ENCODE measurements at places on chromosomes 5 and 9. TPM values are rescaled to one million over a fixed set of nuclear protein-coding genes. Genes with fewer than 3 reads are reported as not detected.

NRG2 gene
- 3.5 TPM for total RNA-seq

PCDH12 gene
- 1.2 TPM for total RNA-seq

SLC6A3 gene
- 0.90 TPM for total RNA-seq

GPRIN1 gene
- not detected for total RNA-seq

SLC6A18 gene
- total RNA-seq: not detected

ARID3C gene
- total RNA-seq: 2.0 TPM

SPRY4 gene
- 17.5 TPM for total RNA-seq

PANK3 gene
- 46.3 TPM for total RNA-seq

UGT3A1 gene
- total RNA-seq: not detected

DNA sequence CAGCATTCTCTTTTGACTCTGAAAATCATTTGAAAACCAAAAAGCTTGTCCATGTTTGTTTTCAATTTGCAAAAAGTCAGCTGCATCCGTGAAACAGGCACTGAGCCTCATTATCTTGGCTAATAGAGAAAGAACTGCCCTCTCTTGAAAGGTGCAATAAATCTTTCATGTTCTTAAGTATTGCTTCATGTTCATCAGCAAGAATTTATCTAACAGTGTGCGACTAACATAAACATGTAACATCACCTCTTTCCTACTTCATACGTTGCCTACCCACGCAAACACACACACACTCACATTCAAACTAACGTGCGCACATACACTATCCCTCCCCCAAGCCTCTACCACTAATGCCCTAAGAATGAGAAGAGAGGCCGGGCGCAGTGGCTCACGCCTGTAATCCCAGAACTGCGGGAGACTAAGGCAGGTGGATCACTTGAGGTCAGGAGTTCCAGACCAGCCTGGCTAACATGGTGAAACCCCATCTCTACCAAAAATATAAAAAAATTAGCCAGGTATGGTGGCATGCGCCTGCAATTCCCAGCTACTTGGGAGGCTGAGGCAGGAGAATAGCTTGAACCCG is 629.7 kb upstream of the ZNF608 start:
- H3K27ac ChIP-seq: no peak overlapping the region
- no peaks in the 10 kb centered on the region for H3K36me3 ChIP-seq
- H3K4me1 ChIP-seq: no peaks in the 10 kb centered on the region
- DNase-seq: no peak
- no peak overlapping the region for H3K4me3 ChIP-seq

- no peak overlapping the region for H3K27ac ChIP-seq
- H3K4me3 ChIP-seq: no peak overlapping the region
- no peaks in the 10 kb centered on the region for H3K4me1 ChIP-seq
- H3K27me3 ChIP-seq: no peaks in the 10 kb centered on the region
- no peaks in the 10 kb centered on the region for H3K36me3 ChIP-seq
These were observed 164.0 kb downstream of the TTC39B start for GRCh38 chr9:15142878-15143534.

DNA sequence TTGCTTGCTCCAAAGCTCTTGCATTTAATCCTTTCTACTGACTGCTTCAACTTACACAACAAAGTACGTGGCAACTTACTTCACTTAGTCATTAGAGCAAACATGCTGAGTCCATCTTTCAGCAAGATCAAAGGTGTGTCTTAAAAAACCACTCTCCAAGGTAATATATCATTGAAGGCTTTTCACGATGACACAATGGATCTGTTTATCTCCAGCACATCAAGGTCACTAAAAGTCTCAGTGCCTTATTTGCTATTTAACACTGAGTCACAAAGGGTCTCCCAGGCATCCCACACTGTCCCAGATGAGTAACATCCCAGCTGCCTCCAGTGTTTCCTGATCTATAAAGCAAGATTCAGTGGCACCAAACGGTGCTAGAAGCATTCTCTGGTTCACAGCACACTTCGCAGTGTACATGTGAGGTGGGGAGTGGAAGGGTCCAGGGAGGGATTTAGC is 3.7 kb upstream of the CLK4 start:
- H3K36me3 ChIP-seq: no peaks in the 10 kb centered on the region
- H3K4me3 ChIP-seq: no peak overlapping the region
- H3K27me3 ChIP-seq: no peaks in the 10 kb centered on the region

GRCh38 chr5:178327931-178328711 is 95.5 kb upstream of the PHYKPL start:
- no peak overlapping the region for H3K27ac ChIP-seq
- H3K36me3 ChIP-seq: no peaks in the 10 kb centered on the region
- no peak for DNase-seq
- no peak overlapping the region for H3K4me3 ChIP-seq

DNA sequence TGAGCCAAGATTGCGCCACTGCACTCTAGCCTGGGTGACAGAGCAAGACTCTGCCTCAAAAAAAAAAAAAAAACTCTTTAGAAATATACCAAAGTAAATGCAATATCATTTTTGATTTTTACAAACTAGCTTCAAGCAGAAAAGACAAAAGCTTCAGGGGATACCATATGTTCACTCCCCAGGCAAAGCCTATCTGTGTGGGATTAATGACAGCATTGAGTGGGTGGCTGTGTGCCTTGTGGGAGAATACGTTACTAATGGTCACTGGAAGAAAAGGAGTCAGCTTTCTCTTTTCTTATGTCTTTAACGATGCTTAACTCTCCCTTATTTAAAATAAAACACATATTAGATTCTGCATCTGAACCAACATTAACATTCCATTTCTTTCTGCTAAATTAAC is 1.9 kb downstream of the PCA3 start:
- no peaks in the 10 kb centered on the region for H3K27me3 ChIP-seq
- no peaks in the 10 kb centered on the region for H3K36me3 ChIP-seq
- H3K4me3 ChIP-seq: no peak overlapping the region
- no peak overlapping the region for H3K27ac ChIP-seq
- no peaks in the 10 kb centered on the region for H3K4me1 ChIP-seq

- no peaks in the 10 kb centered on the region for H3K4me1 ChIP-seq
- H3K36me3 ChIP-seq: no peaks in the 10 kb centered on the region
- no peak overlapping the region for H3K27ac ChIP-seq
These were observed 49.5 kb upstream of the MACIR start for GRCh38 chr5:103209065-103209464.

DNA sequence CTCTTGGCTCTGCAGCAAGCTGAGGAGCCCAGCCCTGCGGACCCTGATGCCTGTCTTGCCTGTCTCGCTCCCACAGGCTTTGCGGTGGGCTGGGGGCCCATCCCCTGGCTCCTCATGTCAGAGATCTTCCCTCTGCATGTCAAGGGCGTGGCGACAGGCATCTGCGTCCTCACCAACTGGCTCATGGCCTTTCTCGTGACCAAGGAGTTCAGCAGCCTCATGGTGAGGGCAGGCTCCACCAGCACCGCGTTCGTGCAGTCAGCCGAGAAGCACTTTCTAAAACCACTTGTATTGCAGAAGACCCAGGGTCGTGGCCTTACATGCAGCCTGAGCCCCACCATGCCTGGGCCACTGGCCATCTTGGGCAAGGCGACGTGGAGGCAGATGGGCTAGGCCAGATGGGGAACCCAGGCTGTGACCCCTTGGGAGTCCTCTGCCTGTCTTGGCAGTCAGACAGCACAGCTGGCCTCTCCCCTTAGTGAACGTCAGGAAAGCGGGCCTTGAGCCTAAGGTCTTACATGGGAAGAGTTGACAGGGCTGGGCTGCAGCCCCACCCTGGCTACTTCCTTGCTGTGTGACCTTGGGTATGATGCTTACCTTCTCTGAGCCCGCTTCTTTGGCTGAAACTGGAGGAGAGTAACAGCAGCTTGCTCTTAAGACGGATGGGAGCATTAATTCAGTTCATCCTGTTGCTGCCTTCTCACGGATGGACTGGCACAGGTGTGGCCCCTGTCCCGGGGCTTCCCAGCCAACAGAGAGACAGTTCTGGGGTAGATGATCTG is 8.6 kb downstream of the SLC2A8 start:
- peaks cover 2% of the 10 kb centered on the region for H3K36me3 ChIP-seq
- no peaks in the 10 kb centered on the region for H3K27me3 ChIP-seq
- H3K4me3 ChIP-seq: no peak overlapping the region
- no peak for DNase-seq

DNA sequence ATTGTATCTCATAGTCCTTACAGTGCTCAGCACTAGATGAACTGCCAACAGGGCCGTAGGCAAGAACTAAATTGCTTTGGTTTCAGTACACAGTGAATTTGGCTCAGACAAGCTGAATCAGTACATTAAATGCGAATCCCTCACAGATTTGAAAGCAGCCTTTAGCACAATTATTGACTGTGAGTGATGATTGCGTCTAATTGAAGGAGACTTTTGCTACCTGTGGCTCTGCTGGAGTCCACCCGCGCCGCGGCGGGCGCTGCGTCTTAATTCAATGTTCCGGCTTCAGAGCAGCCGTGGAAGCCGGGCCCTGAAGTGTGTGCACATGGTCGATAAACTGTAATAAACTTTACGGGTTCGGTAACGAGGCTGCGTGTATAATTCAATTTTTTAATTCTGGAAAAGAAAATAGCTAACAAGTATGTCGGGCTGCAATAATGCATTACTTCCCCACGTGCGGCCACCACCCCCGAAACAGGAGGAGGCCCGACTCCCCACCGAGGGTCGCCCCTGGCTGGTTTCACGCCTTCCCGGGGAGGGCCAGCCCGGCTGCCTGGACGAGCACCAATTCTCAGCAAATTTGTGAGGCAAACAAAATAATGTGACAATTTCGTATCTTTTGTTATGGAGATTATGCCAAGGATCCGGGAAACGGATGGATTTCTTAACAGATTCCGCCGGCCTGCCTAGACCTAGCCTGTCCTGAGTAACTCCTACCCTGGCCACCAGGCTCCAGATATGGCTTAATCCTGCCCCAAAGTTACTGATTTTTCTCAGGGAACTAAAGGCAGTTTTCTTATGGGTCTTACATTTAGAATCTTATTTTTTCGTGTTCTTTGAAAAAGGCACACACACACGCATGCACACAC is 269.4 kb upstream of the IRX1 start:
- no peak overlapping the region for H3K4me3 ChIP-seq
- DNase-seq: no peak
- no peaks in the 10 kb centered on the region for H3K27me3 ChIP-seq
- no peaks in the 10 kb centered on the region for H3K4me1 ChIP-seq
- H3K36me3 ChIP-seq: no peaks in the 10 kb centered on the region

GRCh38 chr5:103847060-103847459 is 284.5 kb upstream of the NUDT12 start:
- no peaks in the 10 kb centered on the region for H3K4me1 ChIP-seq
- H3K27ac ChIP-seq: no peak overlapping the region
- H3K4me3 ChIP-seq: no peak overlapping the region
- no peaks in the 10 kb centered on the region for H3K27me3 ChIP-seq

- no peaks in the 10 kb centered on the region for H3K4me1 ChIP-seq
- H3K36me3 ChIP-seq: no peaks in the 10 kb centered on the region
- H3K27me3 ChIP-seq: no peaks in the 10 kb centered on the region
- H3K27ac ChIP-seq: no peak overlapping the region
These were observed 52.6 kb upstream of the TBC1D9B start for GRCh38 chr5:179960204-179960831.

GRCh38 chr5:9545992-9546851 is at the start of gene SEMA5A:
Gene SEMA5A (minus strand): TSS chr5:9546075. CDS start chr5:9379946, 166,129 bp downstream.
- no peaks in the 10 kb centered on the region for H3K4me1 ChIP-seq
- no peaks in the 10 kb centered on the region for H3K36me3 ChIP-seq
- H3K27me3 ChIP-seq: no peaks in the 10 kb centered on the region
- peak within 1 kb of the TSS; percentile 74 for H3K4me3 ChIP-seq
- peak within 1 kb of the TSS; percentile 92 for H3K27ac ChIP-seq

DNA sequence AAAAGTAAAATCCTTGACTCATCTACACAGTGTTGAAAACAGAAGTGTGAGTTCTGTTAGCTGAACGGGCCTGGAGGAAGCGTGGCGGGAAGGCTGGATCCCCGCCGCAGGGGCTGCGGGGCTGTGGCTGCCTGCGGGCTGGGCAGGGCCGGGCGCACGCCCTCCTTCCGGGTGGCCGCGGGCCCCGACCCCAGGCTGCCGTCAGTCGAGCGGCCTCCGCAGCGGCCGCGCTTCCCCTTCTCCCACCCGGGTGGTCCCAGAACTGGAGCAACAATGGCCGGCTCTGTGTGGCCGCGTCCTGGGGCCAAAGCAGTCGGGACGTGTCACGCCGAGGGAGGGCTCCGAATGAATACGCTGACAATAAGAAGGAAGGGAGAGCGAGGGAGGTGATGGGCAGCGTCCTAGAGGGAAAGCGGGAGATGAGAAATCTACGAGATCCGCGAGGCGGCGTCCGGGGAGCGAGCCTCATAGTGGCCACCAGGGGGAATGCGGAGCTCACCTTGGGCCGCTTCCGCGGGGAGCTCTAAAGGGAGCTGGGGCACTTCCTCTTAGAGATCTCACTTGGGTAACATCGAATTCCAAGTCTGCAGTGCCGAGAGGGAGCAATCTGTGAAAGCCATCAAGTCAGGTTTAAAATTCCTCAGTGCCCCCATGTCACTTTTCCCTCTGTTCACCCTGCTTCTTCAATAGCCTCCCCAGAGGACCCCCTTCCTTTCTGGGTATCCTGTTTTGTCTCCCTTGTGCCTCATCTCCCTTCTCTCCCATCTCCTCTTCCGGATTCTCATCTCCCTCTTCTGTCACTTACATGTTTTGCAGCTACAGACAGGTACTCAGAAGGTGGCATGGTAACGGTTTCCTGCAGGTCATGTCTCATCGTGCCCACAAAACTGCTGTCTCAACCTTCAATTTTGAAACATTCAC is 83.9 kb downstream of the SLC1A3 start:
- H3K27me3 ChIP-seq: no peaks in the 10 kb centered on the region
- H3K27ac ChIP-seq: peak overlapping the region; percentile 59
- no peaks in the 10 kb centered on the region for H3K4me1 ChIP-seq
- peak overlapping the region; percentile 41 for H3K4me3 ChIP-seq
- peak; percentile 56 for DNase-seq

DNA sequence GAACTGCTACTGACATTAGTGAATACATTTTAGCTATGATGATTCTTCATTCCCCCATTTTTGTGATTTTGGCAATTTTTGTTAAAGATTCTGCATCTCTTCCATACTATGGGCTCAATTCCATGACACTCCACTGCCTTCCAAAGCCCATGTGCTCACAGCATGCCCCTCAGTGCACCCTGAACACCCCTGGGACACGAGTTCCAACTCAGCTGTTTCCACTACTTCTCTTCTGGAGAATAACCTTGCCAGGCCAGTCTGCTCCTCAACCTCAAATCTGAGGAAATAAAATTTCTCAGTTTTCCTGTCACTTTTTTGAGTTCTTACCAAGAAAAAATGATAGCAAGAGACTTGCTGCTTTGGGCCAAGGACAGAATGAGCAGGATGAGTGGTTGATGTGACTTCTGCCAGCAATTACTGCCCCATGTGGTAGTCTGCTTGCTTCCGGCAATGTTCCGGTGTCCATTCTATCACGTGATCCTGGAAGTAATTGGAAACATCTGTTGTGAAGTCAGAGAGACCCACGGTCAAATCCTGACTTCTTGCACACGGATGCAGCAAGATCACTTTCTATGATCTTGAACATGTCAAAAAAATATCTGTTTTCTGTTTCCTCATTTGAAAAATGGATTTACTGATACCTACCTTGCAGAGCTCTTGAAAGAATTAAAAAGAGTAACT is 58.3 kb downstream of the EGFLAM start:
- DNase-seq: peak; percentile 48
- peaks cover 10% of the 10 kb centered on the region for H3K4me1 ChIP-seq
- H3K27ac ChIP-seq: peak overlapping the region; percentile 1
- no peaks in the 10 kb centered on the region for H3K27me3 ChIP-seq
- no peaks in the 10 kb centered on the region for H3K36me3 ChIP-seq
- H3K4me3 ChIP-seq: no peak overlapping the region

- H3K36me3 ChIP-seq: no peaks in the 10 kb centered on the region
- no peak for DNase-seq
- no peaks in the 10 kb centered on the region for H3K27me3 ChIP-seq
These were observed 200.8 kb downstream of the MAT2B start for GRCh38 chr5:163706053-163706771.

- no peaks in the 10 kb centered on the region for H3K4me1 ChIP-seq
- no peak overlapping the region for H3K27ac ChIP-seq
- no peak overlapping the region for H3K4me3 ChIP-seq
- H3K36me3 ChIP-seq: no peaks in the 10 kb centered on the region
- DNase-seq: no peak
These were observed 250.8 kb downstream of the SLIT3 start for GRCh38 chr5:169050146-169050571.

All from tibial nerve (tissue), 4 donors.